ENCODE measurements at places on chromosomes 11 and 22. TPM values are rescaled to one million over a fixed set of nuclear protein-coding genes. Genes with fewer than 3 reads are reported as not detected.

LRRC75B gene
- total RNA-seq = 3.1 TPM

IL18 gene
- 3.5 TPM for total RNA-seq

PTPRCAP gene
- 1.4 TPM for total RNA-seq

PGA4 gene
- not detected for total RNA-seq

KRTAP5-1 gene
- not detected for total RNA-seq

MOGAT2 gene
- not detected for total RNA-seq

SPON1 gene
- total RNA-seq = 0.03 TPM

FERMT3 gene
- total RNA-seq = 1.3 TPM

ISX gene
- total RNA-seq = not detected

NPTXR gene
- total RNA-seq = 0.83 TPM

OR8B3 gene
- not detected for total RNA-seq

RASGRP2 gene
- total RNA-seq = not detected

CEP57 gene
- 49.3 TPM for total RNA-seq

SMC1B gene
- not detected for total RNA-seq

ROBO4 gene
- 9.1 TPM for total RNA-seq

TCN2 gene
- total RNA-seq = 3.1 TPM
